ENCODE measurements at places on chromosomes 12 and 14. TPM values are rescaled to one million over a fixed set of nuclear protein-coding genes. Genes with fewer than 3 reads are reported as not detected.

Gene SLCO1B1
- total RNA-seq, result not detected

Gene BLOC1S1
- total RNA-seq, result 158 TPM

Gene E2F7
- total RNA-seq, result not detected

Gene SERPINA12
- total RNA-seq, result not detected

Gene RASSF8
- total RNA-seq, result 20.5 TPM

Gene HCAR3
- not detected for total RNA-seq

Gene PIWIL1
- 0.55 TPM for total RNA-seq

Gene JAG2
- total RNA-seq, result 5.4 TPM

Gene PTPRO
- 0.75 TPM for total RNA-seq

Gene JPH4
- 0.27 TPM for total RNA-seq

Gene ZDHHC22
- total RNA-seq, result not detected

Gene KRT74
- total RNA-seq, result not detected

Gene RAPGEF3
- 8.1 TPM for total RNA-seq

Gene GMPR2
- total RNA-seq, result 37.0 TPM

Gene LMNTD1
- total RNA-seq, result not detected

Gene RASSF9
- not detected for total RNA-seq

Gene DHRS7
- 22.4 TPM for total RNA-seq

Gene RASSF3
- 57.6 TPM for total RNA-seq

Gene MGST1
- 1,102 TPM for total RNA-seq

Gene HCAR1
- not detected for total RNA-seq

Gene CLEC9A
- total RNA-seq, result not detected
